IPS DF 6.9 (cell line): ENCODE measurements at places on chromosomes 5 and 9.

DNA sequence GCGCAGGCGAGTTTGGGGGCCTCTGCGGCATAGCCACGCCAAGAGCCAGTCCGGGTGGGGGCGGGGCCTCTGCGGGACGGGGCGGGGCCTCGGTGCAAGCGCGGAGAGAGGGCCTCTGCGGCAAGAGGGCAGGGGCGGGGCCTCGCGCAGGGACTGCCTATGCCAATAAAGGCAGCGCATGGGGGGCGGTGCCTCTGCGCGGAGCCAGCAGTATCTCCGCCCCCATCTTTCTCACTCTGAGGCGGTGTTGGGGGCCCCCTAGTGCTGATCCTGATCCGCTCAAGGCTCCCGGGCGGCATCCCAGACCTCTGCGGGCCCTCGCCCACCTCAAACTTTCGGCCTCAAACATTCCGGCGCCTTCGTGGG is 9.2 kb upstream of the GPRIN1 start:
- DNase-seq, result peak; percentile 87

DNA sequence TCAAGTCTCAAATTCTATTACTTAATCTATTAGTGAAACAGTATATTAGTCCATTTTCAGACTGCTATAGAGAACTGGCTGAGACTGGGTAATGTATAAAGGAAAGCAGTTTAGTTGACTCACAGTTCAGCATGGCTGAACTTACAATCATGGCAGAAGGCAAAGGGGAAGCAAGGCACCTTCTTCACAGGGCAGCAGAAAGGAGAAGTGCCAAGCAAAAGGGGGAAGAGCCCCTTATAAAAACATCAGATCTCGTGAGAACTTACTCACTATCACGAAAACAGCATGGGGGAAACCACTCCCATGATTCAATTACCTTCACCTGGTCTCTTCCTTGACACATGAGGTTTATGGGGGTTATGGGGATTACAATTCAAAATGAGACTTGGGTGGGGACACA is 67.9 kb upstream of the CHSY3 start:
- no peak for DNase-seq

- no peak for DNase-seq
These were observed 305.4 kb downstream of the SEMA5A start for GRCh38 chr5:9240431-9240830.

GRCh38 chr5:8349855-8350254 is 480.9 kb downstream of the MTRR start:
- no peak for DNase-seq

- DNase-seq, result no peak
These were observed 24.5 kb upstream of the UBE2QL1 start for GRCh38 chr5:6424110-6424659.
